ENCODE measurements at places on chromosomes 1 and 21. TPM values are rescaled to one million over a fixed set of nuclear protein-coding genes. Genes with fewer than 3 reads are reported as not detected.

OLIG1 gene
- 0.13 TPM for total RNA-seq

TMEM82 gene
- total RNA-seq = not detected

GJB4 gene
- not detected for total RNA-seq

DLGAP3 gene
- 0.22 TPM for total RNA-seq

NBPF3 gene
- total RNA-seq = 4.9 TPM

DHDDS gene
- total RNA-seq = 21.8 TPM

KRTAP15-1 gene
- total RNA-seq = not detected

GRCh38 chr1:80211691-80212380 lies 1205.3 kb upstream of the ADGRL4 start:
- no peaks in the 10 kb centered on the region for H3K27me3 ChIP-seq
- DNase-seq = peak; percentile 64

GRCh38 chr1:35832276-35832905 lies 24.6 kb downstream of the AGO4 start:
- peaks cover 42% of the 10 kb centered on the region for H3K36me3 ChIP-seq
- DNase-seq = no peak
- no peaks in the 10 kb centered on the region for H3K27me3 ChIP-seq
- H3K4me1 ChIP-seq = no peaks in the 10 kb centered on the region

DNA sequence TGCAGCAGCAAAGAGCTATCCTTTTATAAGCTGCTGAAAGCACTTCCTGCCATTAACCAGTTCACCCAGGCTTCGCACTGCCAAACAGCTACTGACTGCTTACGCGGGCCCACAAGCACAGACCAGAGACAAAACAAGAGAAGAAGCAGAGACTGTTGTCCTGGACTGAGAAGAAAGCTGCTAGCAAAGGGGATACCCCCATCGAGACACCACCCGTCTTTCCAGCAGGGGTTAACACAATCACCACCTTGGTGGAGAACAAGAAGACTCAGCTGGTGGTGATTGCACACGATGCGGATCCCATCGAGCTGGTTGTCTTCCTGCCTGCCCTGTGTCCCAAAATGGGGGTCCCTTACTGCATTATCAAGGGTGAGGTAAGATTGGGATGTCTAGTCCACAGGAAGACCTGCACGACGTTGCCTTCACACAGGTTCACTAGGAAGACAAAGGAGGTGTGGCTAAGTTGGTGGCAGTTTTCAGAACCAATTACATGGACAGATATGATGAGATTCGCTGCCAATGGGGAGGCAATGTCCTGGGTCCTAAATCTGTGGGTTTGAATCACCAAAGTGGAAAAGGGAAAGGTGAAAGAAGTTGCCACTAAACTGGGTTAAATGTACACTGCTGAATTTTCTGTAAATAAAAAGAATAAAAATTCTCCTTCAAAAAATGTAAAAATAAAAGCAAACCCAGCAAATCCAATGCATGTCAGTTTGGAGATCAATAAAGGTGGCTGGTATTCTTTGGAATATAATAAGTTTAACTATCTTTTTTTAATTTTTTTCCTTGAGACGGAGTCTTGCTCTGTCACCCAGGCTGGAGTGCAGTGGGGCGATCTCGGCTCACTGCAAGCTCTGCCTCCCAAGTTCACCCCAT lies 1.2 kb downstream of the FMO5 start:
- H3K27me3 ChIP-seq = no peaks in the 10 kb centered on the region
- H3K36me3 ChIP-seq = no peaks in the 10 kb centered on the region
- peaks cover 4% of the 10 kb centered on the region for H3K4me1 ChIP-seq
- DNase-seq = no peak
- H3K27ac ChIP-seq = no peak overlapping the region

DNA sequence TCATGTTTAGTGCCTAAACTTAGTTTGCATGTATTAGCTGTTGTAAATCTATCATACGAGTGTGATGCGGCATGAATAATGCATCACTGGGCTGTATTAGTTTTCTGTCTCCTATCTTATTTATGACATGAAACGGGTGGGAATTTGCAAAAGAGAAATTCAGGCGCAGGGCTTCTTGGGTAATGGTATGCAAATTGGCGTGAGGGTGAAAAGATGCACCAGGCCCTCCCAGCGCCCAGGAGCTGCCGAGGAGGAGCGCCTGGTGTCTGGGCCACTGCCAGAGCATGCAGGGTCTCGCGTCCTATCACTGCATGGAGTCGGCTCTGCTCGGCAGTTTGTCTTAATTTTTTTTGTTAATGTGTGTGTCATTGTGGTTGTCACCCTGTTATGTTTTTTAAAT lies 82.9 kb upstream of the ACTL8 start:
- no peak overlapping the region for H3K4me3 ChIP-seq
- peaks cover 16% of the 10 kb centered on the region for H3K36me3 ChIP-seq
- H3K27ac ChIP-seq = no peak overlapping the region
- H3K4me1 ChIP-seq = peaks cover 38% of the 10 kb centered on the region

- no peak overlapping the region for H3K27ac ChIP-seq
- DNase-seq = no peak
- H3K36me3 ChIP-seq = no peaks in the 10 kb centered on the region
- peaks cover 5% of the 10 kb centered on the region for H3K27me3 ChIP-seq
- peaks cover 35% of the 10 kb centered on the region for H3K4me1 ChIP-seq
Measured at GRCh38 chr21:43287795-43288755, 119.3 kb downstream of the CRYAA start.

DNA sequence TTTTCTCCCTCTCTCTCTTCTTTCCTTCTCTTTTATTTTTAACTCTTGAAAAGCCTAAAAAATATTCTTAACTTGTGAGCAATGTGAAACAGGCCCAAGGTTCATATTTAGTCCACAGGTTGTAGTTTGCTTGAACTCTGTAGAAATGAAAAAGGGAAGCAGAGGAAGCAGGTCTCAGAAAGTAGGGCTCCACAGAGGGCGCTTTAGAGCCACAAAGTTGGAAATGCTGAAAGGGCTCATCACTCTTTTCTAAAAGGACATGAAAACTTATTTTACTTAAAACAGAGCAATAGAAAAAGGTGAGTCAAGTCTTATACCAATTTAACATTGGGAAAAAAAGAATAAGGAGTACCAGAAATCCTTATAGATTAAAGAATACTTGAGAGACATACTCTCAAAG lies 247.0 kb downstream of the USP25 start:
- H3K27me3 ChIP-seq = no peaks in the 10 kb centered on the region
- no peaks in the 10 kb centered on the region for H3K36me3 ChIP-seq
- H3K4me1 ChIP-seq = no peaks in the 10 kb centered on the region
- no peak overlapping the region for H3K4me3 ChIP-seq
- no peak overlapping the region for H3K27ac ChIP-seq

DNA sequence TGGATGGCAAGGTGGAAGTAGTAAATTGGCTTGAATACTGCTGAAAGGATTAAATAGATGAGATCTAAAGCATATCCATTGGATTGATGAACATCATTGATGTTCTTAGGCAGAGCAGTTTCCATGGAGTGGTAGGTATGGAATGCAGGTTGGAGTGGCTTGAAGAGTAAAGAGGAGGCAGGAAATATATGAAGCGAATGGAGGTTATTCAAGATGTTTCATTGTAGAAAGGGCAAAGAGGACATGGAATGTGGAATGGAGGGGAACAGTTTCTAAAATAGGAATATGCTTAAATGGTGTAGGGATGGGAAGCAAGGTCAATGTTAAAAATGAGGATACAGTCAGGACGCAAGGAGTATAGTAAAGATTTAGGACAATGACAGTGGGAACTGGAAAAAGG lies 6.1 kb downstream of the OSBPL9 start:
- no peak overlapping the region for H3K4me3 ChIP-seq
- no peaks in the 10 kb centered on the region for H3K36me3 ChIP-seq
- peaks cover 4% of the 10 kb centered on the region for H3K4me1 ChIP-seq
- H3K27me3 ChIP-seq = no peaks in the 10 kb centered on the region
- H3K27ac ChIP-seq = no peak overlapping the region

- H3K4me3 ChIP-seq = no peak overlapping the region
- H3K4me1 ChIP-seq = no peaks in the 10 kb centered on the region
- peaks cover 46% of the 10 kb centered on the region for H3K36me3 ChIP-seq
- DNase-seq = no peak
- H3K27ac ChIP-seq = no peak overlapping the region
Measured at GRCh38 chr1:236565530-236565929, 38.8 kb downstream of the HEATR1 start.

DNA sequence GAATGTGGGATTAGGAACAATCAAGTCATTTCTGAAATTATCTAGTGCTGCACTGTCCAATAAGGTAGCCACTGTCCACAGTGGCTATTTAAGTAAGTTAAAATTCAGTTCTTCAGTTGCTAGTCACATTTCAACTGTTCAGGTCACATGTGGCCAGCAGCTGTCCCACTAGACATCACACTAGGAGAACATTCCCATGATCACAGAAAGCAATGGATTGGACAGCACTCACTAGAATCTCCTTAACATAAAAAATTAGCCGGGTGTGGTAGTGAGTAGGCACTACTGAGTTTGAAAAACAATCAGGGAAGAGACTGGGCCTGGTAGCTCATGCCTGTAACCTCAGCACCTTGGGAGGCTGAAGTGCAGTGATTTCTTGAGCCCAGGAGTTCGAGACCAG lies 33.6 kb downstream of the NUP133 start:
- no peak overlapping the region for H3K27ac ChIP-seq
- no peaks in the 10 kb centered on the region for H3K4me1 ChIP-seq
- no peak for DNase-seq
- H3K4me3 ChIP-seq = no peak overlapping the region

- no peaks in the 10 kb centered on the region for H3K36me3 ChIP-seq
- H3K4me3 ChIP-seq = no peak overlapping the region
- no peaks in the 10 kb centered on the region for H3K27me3 ChIP-seq
Measured at GRCh38 chr21:34826836-34827235, 158.0 kb downstream of the CLIC6 start.

DNA sequence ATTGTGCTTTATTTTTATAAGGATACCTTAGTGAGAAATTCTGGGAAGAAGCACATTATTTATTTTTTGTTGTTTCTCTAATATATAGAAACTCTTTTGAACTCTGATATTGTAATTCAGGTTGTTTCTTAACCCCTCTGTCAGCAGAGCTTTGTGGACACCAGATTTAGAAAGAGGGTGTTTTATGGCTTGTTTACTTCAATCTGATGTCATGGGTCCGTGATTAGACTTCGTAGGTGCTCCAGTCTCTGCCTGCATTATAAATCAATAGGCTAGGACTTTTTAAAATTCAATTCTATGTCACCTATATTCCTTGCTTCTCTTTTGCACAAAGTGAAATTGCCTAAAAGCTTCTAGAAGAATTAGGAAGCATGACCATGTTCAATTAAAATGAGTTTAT lies 47.3 kb upstream of the CCDC190 start:
- peaks cover 9% of the 10 kb centered on the region for H3K4me1 ChIP-seq
- no peak for DNase-seq
- H3K4me3 ChIP-seq = no peak overlapping the region
- no peaks in the 10 kb centered on the region for H3K36me3 ChIP-seq
- no peak overlapping the region for H3K27ac ChIP-seq

- no peaks in the 10 kb centered on the region for H3K36me3 ChIP-seq
- no peak overlapping the region for H3K4me3 ChIP-seq
- H3K27ac ChIP-seq = no peak overlapping the region
- no peaks in the 10 kb centered on the region for H3K27me3 ChIP-seq
Measured at GRCh38 chr1:152457071-152457470, 43.0 kb upstream of the CRNN start.

- no peaks in the 10 kb centered on the region for H3K36me3 ChIP-seq
- H3K27me3 ChIP-seq = no peaks in the 10 kb centered on the region
- H3K4me1 ChIP-seq = no peaks in the 10 kb centered on the region
- peak; percentile 16 for DNase-seq
- H3K4me3 ChIP-seq = no peak overlapping the region
- no peak overlapping the region for H3K27ac ChIP-seq
Measured at GRCh38 chr1:246035060-246035541, 472.0 kb downstream of the SMYD3 start.

DNA sequence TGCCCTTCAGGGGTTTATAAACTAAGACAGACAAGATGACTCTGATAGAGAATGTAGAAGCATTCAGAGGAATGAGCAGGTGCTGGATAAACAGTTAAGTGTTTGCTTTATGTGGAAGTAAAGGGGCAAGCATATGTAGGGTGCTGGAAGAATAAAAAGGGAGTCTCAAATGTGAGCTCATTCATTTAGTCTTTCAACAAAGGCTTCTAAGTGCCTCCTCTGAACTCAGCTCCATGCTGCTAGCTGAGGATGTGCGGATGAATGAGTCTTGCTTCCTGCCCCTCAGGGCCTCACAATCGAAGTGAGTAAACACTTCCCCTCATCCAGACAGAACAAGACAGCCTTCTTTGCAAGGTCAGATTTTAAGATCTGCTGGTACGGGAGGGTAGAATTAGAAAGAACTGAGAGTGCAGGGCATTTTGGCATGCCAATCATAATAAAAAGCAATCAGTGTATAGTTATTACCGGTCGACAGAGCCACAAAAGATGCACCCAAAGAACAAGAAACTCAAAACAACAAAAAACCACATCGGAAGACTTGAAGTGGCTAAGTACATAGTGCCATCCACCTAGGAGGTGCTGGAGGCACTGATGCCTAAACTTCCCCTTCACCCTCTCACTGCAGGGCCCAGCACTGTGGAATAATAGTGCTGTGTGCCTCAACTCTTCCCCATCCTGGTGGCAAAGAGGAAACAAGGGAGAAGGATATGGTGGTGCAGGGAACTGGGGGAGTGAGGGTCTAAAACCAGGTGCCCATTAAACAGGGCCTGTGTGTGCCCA lies 69.8 kb downstream of the TNR start:
- H3K4me1 ChIP-seq = no peaks in the 10 kb centered on the region
- no peaks in the 10 kb centered on the region for H3K27me3 ChIP-seq
- H3K4me3 ChIP-seq = no peak overlapping the region
- H3K36me3 ChIP-seq = no peaks in the 10 kb centered on the region
- H3K27ac ChIP-seq = no peak overlapping the region

- no peak overlapping the region for H3K4me3 ChIP-seq
- DNase-seq = peak; percentile 88
- peaks cover 25% of the 10 kb centered on the region for H3K4me1 ChIP-seq
- peak overlapping the region; percentile 55 for H3K27ac ChIP-seq
- no peaks in the 10 kb centered on the region for H3K36me3 ChIP-seq
- no peaks in the 10 kb centered on the region for H3K27me3 ChIP-seq
Measured at GRCh38 chr1:54558434-54559030, 10.5 kb downstream of the ACOT11 start.
